Mesendoderm (in vitro differentiated cells): ENCODE measurements at places on chromosomes 2 and 18.
A peak's percentile ranks its signal among the peaks of the same experiment; 100 is the strongest.

DNA sequence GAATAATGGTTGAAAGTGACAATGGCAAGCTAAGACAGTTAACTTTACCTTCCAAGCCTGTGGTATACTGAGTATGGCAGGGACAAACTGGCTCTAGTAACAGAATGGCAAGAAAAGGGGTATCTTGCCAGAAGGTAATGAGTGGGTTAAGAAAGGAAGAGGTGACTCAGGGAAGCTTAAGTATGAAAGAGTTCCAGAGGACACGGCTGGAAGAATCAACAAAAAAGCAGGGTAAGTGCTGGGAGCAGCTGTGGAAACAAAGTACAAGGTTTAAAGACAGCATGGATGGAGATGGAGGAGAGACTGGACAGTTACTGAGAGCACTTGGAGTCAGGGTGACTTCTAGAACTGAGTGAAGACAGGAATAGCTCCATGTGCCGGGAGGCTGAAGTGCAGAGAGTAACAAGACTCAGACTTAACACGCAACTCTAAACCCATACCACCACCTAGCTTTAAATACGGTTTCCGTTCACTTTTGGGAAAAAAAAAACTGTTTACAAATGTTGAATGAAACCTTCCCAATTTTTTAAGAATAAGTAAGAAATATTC lies 69.0 kb downstream of the REV1 start:
- DNase-seq = no peak

- DNase-seq = no peak
Measured at GRCh38 chr18:1294229-1294628, 389.6 kb downstream of the ADCYAP1 start.

DNA sequence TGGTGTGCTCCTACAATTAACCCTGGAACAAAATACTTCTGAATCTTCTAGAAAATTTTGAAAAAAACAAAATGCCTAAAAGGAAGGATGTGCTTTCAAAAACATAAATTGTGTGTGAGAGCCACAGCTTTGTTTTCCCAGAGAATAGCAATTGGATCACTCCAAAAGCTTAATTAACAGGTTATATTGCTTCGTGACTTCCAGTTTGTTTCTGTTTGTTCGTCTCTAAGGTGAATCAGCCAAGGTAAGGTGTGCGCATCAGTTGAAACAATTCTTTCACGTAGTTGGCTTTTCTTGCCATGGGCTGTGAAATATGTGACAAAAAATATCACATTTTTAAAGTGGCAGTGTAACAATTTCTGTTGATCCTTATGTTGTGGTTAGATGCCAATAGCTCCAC lies 90.3 kb upstream of the BARD1 start:
- DNase-seq = no peak

DNA sequence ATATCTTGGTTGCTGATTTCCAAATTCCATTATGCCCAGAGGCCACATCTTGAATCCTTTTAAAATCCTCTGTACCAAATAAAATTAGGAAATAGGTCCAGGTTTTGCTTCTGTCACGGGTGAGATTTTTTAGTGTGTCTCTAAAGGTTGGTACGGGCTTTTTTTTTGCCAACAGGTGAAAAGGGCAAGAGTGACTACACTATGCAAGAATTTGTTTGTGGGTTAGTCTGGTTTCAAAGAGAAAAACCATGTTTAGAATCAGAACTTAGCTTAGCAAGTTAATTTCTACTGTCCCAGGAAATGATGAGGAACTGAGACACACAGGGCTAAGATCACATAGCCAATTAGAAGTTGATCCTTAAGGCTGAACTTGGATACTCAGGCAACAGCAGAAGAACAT lies 41.7 kb downstream of the POLR1A start:
- no peak for DNase-seq

- no peak for DNase-seq
Measured at GRCh38 chr2:158539176-158540005, 82.6 kb downstream of the PKP4 start.

DNA sequence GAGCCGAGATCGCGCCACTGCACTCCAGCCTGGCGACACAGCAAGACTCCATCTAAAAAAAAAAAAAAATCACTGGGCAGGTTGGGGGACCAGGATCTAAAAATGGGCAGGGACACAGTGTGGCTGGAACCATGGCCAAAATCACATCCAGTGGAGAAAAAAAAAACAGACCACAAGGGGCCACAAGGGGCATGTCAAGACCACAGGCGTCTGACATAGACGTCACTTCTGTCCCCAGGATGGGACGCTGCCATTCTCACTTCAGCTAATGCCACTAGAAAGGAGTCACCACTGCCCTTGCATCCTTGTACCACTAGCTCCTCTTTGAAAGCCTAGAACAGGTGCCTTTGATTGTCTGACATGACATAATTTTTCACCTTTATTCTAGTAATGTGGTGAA lies 2.5 kb upstream of the POMC start:
- no peak for DNase-seq

DNA sequence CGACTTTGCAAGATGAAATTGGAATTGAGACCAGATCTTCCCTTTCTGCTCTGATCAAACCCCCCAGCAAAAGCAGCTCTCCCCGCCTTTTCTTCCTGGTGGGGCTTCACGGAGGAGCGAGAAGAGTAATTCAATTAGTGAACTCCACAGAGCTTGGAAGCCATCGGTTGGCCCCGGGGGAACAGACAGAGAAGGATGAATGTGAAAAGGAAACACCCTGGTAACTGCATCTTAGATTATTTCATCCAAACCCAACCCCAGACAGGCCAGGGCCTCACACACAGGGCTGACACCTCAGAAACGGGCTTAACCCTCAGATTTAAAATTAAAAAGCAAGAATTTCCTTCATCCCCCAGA lies 18.3 kb downstream of the SMAD7 start:
- no peak for DNase-seq

DNA sequence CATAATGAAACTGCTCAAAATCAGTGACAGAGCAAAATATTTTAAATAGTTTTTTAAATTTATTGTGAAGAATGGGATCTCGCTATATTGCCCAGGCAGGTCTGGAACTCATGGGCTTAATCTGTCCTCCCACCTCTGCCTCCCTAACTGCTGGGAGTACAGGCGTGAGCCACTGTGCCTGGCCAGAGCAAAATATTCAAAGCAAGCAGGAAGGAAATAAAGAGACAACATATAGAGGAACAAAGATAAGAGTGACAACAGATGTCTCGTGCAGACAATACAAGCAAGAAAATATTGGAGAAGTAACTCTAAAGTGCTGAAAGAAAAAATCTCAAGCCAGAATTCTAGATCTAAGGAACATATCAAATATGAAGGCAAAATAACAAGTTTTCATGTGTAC lies 5.0 kb upstream of the SCLY start:
- no peak for DNase-seq

- no peak for DNase-seq
Measured at GRCh38 chr2:188571543-188572303, 280.0 kb downstream of the GULP1 start.

DNA sequence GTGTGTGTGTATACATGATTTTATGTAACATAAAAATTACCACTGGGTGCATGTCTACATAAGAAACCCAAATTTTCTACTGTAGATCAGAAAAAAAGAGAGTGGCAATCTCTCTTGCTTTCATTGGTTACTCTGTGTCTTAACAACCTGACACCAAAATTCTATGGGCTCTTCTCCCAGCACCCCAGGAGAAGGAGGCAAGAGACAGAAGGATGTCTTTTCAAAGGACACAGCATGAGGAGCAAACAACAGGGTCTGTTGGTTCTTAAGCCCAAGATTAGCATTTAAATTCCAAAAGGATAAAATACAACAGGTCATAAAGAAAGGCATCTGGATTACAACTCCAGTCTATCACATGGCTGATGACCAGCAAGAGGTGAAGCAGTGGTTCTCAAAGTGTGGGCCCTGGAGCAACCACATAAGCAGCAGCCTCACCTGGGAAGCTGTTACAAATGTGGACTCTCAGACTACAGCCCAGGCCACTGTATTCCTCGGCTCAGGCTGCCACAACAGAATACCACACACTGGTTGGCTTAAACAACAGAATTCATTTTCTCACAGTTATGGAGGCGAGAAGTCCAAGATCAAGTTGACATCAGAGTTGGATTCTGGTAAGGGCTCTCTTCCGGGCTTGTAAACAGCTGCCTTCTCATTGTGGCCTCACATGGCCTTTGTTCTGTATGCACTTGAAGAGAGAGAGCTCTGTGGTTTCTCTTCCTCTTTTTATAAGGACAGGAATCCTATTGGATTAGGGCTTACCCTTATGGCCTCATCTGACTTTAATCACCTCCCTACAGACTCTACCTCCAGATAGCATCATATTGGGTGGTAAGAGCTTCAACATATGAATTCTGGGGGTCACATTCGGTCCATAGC lies 79.8 kb upstream of the RNF152 start:
- peak; percentile 42 for DNase-seq

DNA sequence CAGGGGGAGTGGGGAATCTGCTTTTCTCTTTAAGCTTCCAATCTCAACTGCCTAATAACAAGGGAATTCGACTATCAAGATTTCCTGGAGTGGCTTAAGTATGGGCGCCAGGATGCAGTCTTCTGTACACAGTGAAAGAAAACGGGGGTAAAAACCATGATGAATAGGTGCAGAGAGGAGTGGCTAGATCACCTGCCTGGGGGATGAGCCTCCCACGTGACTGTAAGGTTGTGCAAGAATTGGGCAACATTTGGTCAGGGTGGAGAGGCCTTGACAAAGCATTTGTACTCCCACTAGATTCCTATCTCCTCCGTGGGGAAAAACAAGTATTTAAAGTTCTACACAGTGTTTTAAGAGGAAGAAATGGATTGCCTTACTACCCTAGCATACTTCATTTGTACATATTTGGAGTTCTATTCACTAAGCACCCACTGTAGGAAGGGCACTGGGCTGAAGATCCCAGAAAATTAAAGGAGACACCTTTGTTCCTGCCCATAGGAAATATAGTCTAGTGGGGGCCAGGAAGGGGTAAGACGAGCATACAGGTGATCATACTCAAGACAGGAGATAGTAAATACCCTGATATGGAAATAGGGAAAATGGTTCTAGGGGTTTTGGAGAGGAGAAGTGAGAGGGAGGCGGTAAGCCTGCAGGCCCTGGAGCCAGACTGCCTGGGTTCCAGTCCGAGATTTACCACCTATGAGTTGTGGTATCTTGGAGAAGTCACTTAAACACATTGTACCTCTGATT lies 29.2 kb downstream of the EPAS1 start:
- no peak for DNase-seq

DNA sequence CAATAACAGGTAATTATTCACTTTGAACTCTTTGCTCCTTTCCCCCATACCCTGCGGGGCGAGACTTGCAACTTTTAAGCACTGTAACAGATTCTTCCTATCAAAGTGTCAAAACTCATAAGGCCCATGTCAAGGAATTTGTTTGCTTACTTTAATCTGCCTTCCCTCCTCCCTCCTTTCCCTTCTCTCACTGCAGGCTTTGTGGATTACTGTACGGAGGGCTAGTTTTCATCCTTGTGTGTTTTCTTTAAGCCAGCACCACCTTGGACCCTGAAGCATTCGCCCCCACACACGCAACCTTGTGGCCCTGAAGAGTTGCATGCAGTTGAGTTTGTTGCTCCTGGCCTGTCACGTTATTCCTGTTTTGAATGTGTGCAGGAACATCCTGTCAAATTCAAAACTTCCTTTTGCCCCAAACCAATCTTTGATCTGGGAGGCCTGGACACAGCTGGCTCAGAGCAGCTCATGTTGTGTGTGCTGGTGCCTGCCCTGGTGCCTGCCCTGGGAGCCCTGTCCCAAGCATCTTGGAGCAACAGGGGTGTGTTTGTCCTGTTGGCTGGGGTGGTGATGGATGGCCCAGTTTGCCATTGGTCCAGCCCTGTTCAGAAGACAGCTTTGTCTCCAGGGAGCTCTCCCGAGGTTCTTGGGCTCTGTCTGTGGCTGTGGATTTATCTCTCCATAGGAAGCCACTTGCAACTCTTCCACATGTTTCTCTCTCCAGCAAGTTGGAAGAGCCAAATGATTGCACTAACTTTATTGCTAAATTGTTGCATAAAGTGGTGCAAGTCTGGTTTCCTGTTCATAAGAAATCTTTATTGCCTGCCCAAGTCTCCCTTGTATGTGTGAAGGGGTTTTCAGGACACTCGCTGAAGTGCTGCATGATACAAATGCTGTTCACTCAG lies 199.6 kb downstream of the VAPA start:
- no peak for DNase-seq

GRCh38 chr2:202514732-202515131 lies 120.0 kb upstream of the FAM117B start:
- no peak for DNase-seq

DNA sequence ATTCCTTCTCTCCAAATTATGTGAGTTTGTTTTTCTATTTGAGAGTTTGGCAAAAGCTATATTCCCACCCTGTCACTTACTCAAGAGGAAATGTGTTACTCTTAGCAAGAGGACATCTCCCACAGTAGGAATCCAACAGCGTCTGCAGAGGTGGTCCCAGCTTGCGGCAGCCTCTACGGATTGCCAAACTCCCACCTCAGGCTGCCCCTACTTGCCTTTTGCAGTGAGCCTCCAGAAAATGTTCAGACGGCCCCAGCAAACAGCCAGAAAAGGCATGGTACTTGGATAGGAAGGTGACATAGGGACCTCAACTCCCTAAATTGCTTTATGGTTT lies 158.4 kb downstream of the SUCLG1 start:
- no peak for DNase-seq

- no peak for DNase-seq
Measured at GRCh38 chr18:11497585-11497984, 111.8 kb upstream of the SLC35G4 start.

DNA sequence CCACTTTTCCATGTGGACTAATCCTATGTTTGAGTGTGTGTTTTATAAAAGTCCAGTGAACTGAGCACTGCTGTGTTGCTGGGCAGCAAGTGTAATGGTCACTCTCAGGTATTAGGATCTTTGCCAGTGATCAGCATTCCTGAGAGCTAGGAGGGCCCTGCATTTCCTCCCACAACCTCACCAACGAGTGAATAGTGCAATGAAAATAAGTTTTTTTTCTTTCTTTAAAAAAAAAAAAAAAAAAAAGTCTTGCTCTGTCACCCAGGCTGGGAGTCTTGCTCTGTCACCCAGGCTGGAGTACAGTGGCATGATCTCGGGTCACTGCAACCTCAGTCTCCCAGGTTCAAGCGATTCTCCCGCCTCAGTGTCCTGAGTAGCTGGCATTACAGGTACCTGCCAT lies 6.5 kb upstream of the OSBPL6 start:
- no peak for DNase-seq

DNA sequence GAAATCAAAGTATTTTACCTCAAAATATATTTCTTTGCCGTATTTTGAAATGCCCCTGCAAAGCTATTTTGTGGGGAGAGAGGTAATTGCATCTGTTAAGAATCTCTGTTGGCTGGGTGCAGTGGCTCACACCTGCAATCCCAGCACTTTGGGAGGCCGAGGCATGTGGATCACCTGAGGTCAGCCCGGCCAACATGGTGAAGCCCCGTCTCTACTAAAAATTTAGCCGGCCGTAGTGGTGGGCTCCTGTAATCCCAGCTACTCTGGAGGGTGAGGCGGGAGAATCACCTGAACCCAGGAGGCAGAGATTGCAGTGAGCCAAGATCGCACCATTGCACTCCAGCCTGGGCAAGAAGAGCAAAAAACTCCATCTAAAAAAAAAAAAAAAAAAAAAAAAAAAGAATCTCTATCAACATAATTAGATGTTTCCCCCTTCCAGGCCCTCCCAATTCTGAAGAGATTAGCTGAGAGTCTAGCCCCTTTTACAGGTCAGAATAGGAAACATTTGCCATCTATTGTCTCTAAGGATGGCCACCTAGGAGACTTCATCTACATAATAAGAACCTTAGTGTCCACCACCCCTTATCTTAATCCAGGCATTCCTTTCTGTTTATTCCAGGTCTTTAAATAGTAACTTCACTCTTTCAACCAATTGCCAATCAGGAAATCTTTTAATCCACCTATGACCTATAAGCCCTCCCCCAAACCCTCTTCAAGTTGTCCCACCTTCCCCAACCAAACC lies 3.5 kb upstream of the TRAPPC8 start:
- peak; percentile 86 for DNase-seq

GRCh38 chr2:187138265-187138664 lies 289.3 kb upstream of the ZSWIM2 start:
- DNase-seq = peak; percentile 71
